ENCODE measurements at places on chromosomes 12 and 14.

GRCh38 chr14:98341211-98341610 is 930.8 kb downstream of the BCL11B start:
- no peak for DNase-seq

- DNase-seq = no peak
Observed at GRCh38 chr14:54622192-54622958, 55.4 kb downstream of the SAMD4A start.

GRCh38 chr12:131929581-131930456 is 743 bp downstream of the PUS1 start:
- DNase-seq = no peak

DNA sequence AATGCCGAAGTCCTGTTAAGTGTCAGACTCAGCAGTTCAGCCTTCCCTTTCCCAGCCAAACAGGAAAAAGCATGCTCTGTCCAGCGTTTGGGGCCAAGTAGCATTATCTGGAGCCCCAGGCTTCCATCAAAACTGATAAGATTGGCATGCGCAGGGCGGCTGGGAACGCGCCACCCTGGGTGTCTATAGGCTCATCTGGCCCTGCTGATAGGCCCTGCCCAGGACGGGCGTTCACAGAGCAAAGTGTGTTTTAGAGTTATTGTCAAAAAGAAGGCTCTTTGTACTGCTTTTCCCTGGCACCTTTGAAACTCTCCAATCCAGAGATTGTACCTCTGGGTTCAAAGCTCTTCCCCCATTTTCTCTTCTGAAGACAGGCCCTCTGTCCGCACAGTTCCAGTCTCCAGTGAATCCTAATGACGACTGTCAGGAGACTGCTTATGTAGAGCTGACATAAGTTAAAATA is at the start of gene ART4:
Gene ART4, minus strand, starts transcription at position 102 of the 463 bp plus-strand sequence. CDS start 413 bp downstream, outside the sequence.
- no peak for DNase-seq

DNA sequence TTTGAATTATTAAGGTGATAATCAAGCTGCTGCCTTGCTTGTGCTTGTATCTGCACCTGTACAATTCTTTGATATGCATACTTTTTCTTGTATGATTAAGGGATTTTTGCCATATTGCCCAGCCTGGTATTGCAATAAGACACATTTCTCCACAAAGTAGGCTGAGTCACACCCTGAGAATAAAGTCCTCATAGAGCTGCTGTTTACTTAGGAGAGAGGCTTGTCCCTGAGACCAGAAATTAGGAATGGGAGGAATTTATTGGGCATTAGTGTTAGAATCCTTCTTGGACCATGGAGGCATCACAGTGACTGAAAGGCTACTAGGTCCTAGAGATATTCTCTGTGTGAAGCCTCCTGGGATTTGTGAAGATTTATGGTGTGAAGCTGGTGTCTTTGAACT is 506.8 kb upstream of the FBXO33 start:
- no peak for DNase-seq

DNA sequence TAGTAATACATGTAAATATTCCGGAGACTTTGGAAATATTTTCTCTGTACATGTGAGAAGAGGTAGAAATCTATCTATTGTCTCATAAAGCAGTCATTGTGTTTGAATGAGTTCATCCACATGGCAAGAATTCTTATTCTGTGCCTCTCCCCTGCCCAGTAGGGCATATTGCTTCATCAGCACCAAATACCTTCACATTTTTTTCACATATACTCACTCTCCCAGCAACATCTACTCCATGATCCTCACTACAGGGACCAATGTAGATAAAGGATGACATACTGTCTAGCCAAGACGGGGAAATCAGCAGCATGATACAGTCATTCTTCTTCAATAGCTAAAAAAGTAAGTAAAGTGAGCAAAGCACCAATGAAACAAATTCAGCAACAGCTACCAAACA is 1.3 kb upstream of the TAS2R14 start:
- no peak for DNase-seq

DNA sequence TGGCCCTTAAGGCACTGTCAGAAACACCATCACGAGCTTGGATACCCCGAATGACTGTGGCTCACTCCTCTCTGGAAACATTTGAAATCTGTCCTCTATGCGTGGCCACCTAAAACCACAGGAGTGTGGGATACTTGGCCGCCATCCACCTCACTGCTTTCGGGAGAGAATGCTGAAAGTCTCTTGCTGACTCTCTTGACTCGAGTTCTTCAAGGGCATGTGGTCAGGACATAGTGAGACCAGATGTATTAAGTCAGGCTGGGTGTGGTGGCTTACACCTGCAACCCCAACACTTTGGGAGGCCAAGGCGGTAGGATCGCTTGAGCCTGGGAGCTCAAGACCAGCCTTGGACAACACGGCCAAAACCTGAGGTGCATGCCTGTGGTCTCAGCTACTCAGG is 174.7 kb upstream of the ALG10B start:
- DNase-seq = no peak

- no peak for DNase-seq
Observed at GRCh38 chr12:121894633-121895032, 6.0 kb downstream of the PSMD9 start.

- DNase-seq = no peak
Observed at GRCh38 chr14:24903337-24903736, 146.6 kb downstream of the STXBP6 start.

GRCh38 chr14:38211255-38211735 is 3.6 kb downstream of the SSTR1 start:
- no peak for DNase-seq

- DNase-seq = no peak
Observed at GRCh38 chr14:67665868-67666267, 8.6 kb downstream of the VTI1B start.

GRCh38 chr14:56339855-56340701 is 221.9 kb downstream of the PELI2 start:
- DNase-seq = no peak

DNA sequence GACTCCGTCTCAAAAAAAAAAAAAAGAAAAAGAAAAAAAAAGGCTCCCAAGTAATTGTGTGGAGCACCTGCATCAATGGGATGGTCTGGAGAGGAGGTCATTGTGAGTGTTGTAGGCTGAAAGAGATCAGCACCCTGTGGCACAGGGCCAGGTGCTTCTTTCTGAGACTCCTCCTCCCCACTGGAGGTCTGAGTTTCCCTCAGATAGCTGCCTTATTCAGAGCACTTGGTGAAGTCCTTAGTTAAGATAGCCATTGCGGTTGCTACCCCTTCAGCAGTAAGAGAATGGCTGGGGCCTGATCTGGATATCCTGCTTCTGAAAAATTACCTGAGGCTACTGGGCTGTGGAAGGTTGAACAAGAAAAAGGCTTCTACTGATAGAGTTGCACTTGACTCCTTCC is 69.8 kb downstream of the ANO6 start:
- no peak for DNase-seq

- DNase-seq = no peak
Observed at GRCh38 chr14:95482627-95483308, 33.7 kb downstream of the SYNE3 start.

- no peak for DNase-seq
Observed at GRCh38 chr12:39070775-39071174, 165.4 kb upstream of the CPNE8 start.

DNA sequence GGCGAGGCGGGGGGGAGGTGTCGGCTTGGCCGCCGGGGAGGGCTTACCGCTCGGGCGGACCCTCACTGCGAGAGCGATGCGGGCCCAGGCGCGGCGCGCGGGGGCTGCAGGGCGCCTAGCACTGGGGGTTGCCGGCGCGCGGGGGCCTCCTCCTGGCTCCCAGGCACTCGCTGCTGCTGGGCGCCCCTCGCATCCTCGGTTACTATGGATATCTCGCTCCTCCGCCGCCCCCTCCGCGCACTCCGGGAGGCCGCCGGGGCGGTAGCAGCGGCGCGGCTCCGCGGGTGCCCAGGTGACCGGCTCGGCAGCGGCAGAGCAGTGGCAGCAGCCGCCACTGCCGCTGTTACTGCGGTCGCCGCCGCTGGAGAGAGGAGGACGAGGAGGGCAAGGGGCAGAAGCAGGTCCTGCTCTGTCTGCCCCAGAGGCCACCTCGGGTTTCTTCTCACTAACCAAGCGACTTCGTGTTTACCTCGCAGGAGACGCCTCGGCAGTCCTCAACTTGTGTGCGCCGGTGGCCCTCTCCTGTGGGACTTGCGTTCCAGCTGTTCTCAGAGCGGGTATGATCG is 250.1 kb downstream of the APAF1 start:
- DNase-seq = peak; percentile 72

- DNase-seq = no peak
Observed at GRCh38 chr12:32125455-32126084, 18.9 kb downstream of the BICD1 start.

DNA sequence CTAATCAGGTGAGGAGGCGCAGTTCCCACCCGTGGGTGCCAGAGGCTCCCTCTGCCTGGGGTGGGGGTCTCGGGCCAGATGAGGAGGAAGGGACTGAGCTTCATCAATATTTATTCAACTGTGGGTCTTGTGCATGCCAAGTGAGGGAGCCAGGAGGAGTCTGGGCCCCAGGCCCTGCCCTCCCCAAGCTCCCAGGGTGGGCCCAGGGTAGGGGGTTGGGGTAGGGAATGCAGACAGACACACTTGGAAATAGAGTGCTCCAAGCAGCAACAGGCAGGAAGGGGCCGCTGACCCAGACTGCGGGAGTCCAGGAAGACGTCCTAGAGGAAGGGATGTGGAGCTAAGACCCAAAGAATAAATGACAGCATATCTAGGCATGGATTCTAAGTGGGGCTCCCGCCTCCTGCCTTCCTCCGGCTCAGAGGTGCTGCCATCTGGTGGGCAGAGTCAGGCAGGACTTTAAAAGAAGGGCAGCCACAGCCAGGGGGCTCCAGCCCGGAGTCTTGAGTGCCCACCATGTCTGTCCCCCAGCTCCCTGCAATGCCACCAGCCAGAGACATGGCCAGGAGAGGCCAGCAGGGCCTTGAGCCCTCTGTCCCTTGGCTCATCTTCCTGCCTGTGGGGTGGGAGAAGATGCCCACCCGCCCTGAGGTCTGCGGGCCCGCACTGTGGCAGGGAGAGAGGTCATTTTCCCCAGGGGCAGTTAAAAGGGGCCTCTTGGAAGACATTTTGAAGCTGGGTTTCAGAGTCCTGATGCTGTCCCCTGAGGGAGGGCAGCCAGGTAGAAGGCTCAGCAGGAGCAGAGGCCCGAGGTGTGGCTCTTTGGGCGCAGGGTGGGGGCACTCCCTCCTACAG is 70.1 kb downstream of the PHETA1 start:
- DNase-seq = peak; percentile 81

GRCh38 chr12:78290606-78291345 is 460.1 kb downstream of the NAV3 start:
- no peak for DNase-seq

GRCh38 chr12:42332301-42333285 is 6.6 kb downstream of the PPHLN1 start:
- no peak for DNase-seq

DNA sequence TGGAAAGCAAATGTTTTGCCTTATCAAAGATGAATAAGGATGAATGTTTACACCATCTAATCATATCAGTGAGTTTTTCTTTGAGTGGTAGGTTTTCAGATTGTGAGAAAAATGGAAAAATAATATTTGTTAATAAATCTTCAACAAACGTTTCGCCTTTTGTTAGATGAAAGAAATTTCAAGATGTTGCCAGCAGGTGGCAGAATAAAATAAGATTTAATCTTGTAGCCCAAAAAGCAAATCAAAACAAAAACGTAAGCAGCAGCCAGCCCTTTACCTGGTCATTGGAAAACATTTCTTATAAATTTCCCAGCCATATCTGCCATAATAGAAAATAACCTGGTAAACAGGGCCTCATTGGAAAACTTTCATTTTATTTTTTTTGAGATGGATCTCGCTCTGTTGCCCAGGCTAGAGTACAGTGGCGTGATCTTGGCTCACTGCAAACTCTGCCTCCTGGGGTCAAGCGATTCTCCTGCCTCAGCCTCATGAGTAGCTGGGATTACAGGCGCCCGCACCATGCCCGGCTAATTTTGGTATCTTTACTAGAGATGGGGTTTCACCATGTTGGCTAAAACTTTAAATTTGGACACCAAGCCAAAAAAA is 15.4 kb upstream of the TMEM120B start:
- DNase-seq = no peak

- DNase-seq = no peak
Observed at GRCh38 chr14:36019126-36019525, 157.4 kb downstream of the PTCSC3 start.

DNA sequence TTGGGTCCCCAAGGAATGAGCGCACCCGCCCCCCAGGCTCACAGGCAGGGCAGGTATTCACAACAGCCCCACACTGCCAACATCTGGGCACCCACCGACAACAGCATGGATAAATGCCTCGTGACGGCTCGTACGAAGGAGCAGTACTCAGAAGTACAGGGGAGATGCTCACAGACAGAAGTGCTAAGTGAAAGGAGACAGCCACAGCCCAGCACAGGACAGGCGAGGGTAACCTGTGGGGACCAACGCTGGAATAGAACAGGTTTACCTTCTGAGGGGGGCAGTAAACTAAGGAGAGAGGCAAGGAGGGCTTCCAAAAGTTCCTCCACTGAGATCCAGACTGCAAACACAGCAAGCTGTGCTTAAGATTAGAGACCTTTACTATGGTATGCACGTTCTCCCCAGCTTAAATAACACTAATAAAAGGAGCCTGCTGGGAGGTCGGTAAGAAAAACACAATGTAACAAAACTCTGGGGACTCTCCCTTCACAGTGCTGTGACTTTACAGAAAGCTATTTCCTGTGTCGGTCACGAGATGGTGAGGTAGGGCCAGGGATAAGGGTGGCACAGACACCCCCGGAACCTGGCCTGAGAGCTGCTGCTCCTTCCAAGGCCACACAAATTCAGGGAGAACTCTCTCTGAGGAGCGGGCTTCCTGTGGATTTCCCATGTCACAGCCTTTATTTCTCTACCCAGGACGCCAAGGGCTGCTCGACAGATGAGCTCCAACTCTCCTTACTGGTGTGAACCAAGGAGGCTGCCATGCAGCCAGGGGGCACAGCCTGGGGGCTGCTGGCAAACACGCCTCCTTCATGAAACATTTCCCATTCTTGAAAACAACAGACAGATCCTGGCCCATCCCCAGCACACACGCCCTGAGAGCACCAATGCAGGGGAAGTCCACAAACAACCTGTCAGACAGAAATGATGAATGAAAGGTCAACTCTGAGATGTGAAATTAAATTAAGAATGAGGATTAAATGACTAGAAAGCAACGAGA is 26.3 kb downstream of the SLC15A4 start:
- DNase-seq = no peak

DNA sequence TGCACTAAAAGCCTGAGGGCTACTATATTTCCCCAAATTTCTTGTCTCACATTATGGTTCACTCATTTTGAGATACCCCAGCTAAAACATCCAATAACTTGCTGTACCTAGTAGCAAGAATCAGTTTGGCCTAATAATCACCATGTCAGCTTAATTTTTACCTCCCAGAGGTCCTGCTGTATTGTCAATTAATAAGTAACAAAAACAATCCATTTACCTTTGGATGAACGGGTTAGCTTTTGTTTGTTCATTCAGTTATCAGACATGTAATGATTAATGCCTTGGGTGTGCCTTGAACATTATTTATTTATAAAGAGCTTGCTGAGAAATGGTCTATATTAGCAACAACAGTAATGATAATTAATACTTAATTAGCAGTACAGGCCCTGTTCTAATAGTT is 57.0 kb downstream of the MON2 start:
- DNase-seq = no peak

GRCh38 chr12:3269594-3269993 is 192.4 kb downstream of the TSPAN9 start:
- no peak for DNase-seq
